CD4-positive, alpha-beta T cell treated with Interleukin-4 for 4 hours (primary cell): ENCODE measurements at places on chromosomes 11 and 22.
A peak's percentile ranks its signal among the peaks of the same experiment; 100 is the strongest.

DNA sequence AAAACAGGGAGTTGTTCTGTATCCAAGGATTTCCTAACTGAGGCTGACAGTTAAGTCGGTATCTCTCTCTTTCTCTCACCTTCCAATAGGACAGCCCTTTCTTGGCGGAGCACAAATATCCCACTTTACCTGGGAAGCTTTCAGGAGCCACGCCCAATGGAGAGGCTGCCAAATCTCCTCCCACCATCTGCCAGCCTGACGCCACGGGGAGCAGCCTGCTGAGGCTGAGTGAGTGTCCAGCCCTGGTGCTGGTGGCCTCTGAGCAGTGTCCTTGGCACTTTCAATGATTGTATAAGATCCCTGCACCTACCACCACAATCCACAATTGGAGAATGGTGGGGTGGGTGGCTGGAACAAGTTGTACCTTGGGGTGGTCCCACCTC is 33.7 kb downstream of the CYB5R2 start:
- DNase-seq = no peak

GRCh38 chr11:11334607-11335006 is 18.4 kb downstream of the CSNK2A3 start:
- DNase-seq = no peak

GRCh38 chr11:118061586-118062125 is 15.2 kb upstream of the TMPRSS4 start:
- no peak for DNase-seq

DNA sequence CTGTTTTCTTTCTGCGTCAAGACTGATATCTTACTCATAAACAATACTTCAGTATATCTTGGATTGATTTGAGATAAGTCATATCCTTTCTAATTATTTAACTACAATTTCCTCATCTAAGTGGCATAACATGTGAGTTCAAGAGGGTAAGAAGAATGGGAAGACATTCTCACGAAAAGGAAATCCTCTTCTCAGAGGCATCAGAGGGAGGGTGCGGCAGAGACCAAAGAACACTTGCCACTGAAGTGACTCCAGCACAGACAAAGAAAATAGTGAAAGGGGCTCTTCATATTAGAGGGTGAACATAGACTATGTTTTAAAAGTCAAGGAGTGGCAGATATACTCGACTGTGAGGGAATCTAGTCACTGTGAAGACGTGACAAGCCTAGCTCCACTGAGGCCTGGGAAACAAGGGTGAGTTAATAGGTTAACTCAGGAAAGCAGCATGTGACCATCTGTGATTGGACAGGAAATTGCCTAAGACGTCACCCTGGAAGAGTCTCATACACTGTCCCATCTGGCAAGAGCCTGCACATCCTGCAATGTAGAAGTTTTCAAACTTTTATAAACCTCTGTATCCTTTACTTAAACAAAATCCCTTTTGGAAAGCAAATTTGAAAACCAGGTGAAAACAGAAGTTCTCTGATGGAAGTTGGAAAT is 1.9 kb upstream of the MMP1 start:
- no peak for DNase-seq

GRCh38 chr11:60852117-60852981 is 3.4 kb downstream of the PTGDR2 start:
- DNase-seq = no peak

DNA sequence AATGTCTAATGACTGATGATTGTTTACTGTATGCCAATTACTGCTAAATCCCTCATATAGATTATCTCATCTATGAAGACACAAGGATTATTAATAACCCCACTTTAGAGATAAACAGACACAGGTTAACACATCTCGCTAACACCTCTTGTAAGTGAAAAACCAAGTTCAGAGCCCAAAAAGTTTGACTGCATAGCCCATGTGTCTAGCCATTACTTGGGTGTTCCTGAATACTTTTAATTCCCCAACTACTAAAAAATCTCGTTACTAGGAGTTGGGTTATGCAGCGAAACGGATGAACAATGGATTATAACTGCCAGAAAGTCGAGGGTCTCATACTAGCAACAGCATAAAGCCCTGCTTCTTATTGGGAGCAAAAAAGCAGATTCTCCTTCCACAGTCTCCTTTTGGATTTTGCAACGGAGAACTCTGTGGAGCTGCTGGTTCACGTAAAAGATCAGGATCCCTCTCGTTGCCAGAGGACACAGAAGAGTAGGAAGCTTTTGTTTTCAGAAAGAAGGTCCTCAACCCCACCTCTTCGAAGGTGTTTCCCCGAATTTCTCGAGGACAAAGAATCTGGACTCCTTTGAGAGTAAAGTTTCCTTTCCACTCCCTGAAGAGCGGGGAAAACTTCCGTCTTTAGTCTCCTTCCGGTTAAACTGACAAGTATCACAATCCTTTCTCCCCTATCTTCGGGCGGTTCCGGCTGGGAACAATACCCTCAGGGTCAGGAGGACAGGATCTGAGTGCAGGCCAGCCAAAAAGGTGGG is 979 bp downstream of the ZBED5 start:
- DNase-seq = peak; percentile 31
